ENCODE measurements at places on chromosomes 7 and 10.

DNA sequence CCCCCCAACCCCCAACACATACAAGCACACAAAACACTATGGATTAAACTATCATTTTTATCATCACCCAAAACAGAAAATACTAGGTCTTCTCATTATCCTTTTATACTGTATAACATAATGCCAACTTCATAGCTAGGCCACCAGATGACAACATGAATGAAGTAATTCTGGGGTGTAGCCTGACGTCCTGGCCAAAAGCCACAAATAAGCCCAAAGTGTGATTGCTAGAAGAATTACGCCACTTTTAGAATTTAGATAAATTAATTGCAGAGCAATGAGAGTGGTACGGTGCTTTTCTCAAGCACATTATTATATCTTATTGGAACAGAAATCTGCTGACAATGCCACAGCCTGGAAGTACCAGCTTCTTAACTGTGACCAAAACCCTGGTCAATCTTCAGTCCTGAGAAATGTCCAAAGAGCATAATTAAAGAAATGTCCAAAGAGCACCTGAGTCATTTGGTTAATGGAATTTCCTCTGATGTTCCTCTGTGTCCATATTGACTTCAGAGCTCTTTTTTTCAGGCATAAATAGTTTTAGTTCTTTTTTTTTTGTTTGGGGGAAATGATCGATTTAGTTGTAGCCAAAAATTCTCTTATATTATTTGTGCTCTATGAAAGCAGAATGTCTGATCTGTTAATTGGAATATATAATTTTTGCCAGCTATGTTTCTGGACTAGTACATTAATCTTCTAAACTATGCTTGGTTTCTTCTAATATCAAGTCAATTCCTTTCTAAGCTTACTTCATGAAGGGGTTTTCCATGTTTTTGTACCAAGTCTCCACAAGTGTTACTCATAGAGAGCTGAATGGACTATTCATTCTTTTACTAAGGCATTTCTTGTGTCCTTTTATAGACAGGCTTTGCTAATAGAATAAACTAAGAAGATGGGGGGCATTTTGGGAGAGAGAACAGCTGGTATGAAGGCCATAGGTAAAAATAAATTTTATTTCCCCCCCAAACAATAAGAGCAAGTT lies 233.4 kb upstream of the SLC26A5 start:
- peak; percentile 51 for DNase-seq

- no peak for DNase-seq
Observed at GRCh38 chr10:32979041-32979440, 21.0 kb upstream of the ITGB1 start.

- DNase-seq, result peak; percentile 10
Observed at GRCh38 chr7:29370531-29371314, 176.1 kb downstream of the CHN2 start.

GRCh38 chr10:14396411-14397048 lies 65.8 kb upstream of the FRMD4A start:
- DNase-seq, result peak; percentile 83

DNA sequence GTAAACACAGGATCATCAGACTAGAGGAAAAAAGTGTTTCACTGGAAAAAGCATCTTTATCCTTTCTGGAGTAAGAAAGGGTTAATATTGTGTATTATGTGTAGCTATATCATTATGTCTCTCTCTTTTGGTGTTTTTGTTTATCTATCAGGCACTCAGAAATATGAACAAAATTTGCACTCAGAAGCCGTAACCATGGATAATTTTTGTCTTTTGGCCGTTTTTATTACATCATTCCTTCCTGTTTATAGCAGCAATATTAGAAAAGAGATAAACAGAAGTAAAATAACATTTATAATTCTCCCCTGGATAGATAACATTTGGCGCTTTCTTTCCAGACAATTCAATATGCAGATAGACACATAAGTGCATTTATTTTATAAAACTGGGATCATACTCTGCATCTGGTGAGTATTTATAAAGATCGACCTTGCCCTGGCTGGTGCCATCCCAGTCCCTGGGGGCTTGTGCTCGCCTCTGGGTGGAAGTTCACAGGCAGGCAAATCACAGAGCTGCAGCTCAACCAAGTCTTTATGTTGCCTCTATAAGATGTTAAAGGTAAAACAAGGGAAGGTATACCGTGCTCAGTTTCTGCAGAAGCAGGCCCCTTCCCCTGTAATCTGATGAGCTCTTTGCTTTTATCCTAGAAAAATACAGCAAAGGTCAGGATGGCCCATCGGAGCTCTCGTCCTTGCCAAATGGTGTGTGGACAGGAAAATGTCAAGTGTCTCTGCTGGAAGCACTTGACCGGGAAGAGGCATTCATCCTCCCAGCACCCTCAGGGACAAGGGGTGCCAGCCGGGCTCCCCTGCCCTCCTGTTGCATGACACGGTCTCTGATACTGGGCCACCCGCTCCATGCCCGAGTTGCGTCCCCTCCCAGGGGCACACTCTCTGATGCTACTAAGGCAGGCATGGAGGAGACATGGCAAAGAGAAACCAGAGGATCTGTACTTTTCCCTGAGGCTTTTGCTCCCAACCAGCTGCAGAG lies 43.9 kb downstream of the PYROXD2 start:
- DNase-seq, result no peak

DNA sequence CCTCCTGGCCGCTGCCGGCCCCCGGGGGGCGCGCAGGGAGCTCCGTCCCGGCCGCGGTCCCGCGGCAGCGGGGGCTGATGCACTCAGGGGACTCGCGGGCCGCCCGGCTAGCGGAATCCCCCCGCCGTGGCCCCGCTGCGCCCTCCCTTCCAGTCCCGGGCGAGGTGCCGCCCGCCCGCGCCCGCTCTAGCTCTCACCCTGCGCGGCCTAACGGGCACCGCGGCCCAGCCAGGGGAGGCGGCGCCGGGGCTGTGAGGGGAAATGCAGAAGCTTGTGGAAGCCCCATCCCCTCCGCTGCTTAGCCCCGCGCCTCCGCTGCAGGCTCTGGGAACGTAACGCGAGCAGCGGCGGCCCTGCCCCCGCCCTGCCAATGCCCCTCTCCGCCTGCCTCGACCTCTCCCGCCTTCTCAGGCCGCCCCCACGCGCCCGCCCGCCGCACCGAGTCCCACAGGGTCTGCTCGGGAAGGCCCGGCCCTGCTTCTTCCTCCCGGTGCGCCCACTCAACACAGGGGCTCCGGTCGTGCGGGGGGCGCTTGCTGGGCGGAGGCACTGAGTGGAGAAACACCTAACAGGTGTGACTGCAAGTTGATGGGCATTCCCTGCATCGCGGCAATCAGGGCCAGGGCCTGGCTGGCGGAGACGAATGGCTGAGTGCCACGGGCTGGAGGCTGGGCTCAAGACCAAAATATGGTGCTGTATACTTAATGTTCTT lies 384 bp upstream of the TMEM229A start:
- no peak for DNase-seq

DNA sequence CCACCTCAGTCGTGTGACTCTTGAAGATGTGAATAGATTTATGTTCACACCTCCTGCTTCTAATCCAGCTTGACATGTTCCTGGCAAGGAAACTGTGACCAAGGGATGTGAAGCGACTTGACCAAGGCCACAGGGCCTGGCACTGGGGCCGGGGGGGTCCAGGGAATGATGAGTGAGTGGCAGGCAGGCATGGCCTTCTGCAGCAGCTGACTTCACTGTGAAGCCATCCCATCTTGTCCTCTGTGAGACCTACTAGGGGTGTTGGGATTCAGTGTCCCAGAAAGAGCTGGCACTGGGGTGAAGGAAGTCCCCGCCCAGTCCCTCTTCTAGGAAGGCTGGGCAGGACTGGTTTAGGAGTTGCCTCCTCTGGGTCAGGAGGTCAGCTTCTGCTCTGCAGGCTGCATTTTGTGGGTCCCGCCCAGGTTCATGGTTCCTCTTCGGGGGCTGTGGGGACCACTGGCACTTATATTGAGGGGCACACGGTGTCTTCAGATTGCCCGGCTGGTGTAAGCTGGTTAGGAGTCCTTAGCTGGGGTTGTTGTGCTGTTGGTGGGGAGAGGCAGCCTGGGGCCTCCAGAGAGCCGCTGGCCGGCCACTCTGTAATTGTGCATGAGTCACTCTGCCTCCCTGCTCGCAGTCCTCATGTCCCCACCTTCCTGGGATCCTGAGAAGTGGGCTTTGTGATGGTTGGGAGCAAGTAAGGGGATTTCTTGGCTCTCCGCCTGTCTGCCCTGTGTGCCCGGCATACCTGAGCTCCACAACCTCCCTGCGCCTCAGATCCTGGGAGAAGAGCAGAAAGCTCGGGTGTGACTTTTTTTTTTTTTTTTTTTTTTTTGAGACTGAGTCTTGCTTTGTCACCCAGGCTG lies 11.0 kb downstream of the ZMIZ1 start:
- DNase-seq, result no peak

DNA sequence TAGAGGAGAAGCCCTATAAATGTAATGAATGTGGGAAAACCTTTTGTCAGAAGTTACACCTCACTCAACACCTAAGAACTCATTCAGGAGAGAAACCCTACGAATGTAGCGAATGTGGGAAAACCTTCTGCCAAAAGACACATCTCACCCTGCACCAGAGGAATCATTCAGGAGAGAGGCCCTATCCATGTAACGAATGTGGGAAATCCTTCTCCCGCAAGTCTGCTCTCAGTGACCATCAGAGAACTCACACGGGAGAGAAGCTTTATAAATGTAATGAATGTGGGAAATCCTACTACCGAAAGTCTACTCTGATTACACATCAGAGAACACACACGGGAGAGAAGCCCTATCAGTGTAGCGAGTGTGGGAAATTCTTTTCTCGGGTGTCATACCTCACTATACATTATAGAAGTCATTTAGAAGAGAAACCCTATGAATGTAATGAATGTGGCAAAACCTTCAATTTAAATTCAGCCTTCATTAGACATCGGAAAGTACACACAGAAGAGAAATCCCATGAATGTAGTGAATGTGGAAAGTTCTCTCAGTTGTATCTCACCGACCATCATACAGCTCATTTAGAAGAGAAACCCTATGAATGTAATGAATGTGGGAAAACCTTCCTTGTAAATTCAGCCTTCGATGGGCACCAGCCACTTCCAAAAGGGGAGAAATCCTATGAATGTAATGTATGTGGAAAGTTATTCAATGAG lies 18.9 kb downstream of the RBAK start:
- DNase-seq, result no peak

DNA sequence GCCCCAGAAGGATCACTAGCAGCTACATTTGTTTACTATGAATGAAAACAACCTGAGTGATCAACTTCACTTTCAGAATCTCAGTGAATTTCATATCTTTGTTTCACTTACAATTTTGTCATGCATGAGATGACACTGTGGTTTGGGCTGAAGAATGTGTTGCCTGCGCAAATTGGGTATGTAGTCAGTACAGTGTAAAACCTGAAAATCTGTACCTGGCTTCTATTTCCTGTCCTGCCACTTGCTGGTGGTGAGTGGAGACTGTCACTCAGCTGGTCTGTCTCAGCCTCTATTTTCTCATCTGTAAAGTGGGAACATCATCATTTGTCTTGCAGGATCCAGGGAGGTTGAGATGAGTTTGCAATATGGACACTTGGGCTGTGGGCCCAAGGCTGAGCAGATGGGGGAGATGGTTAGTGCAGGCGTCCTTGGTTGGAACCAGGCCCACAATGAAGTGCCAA lies 118.0 kb downstream of the WDFY4 start:
- no peak for DNase-seq

DNA sequence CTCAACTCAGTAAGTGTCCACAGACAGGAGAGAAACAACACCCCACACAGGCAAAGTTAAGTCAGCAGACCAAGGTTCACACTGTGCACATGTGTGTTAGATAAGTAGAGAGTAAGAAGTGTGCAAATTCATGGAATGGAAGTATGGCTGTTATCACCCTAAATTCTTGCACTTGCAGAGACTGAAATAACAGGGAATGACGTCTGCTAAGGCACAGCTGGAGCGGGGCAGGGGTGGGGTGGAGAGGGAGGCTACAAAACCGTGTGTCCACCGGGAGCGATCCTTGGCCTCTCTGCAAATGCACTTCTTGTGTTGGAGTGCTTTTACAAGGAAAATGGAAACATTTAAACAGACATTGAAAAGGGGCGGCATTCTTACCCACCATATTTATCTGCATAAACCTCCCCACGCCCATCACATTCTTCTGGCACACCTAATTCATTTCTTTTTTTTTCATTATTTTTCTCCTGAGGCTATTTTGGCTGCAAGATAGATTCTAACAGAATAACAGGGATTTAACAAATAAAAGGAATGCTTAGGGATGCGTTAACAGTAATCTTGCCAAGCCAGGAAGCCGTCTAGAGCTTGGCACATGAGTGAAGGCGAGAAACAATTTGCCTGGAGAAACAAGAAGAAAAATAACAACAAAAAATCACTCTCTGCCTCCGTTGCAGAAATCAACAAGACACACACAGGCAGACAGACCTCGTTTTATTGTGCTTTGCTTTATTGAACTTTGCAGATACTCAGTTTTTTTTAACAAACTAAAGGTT lies 30.1 kb downstream of the TNS3 start:
- no peak for DNase-seq

GRCh38 chr7:49852619-49853462 lies 79.4 kb downstream of the VWC2 start:
- DNase-seq, result peak; percentile 61

GRCh38 chr10:132654121-132654571 lies 116.6 kb downstream of the INPP5A start:
- no peak for DNase-seq

DNA sequence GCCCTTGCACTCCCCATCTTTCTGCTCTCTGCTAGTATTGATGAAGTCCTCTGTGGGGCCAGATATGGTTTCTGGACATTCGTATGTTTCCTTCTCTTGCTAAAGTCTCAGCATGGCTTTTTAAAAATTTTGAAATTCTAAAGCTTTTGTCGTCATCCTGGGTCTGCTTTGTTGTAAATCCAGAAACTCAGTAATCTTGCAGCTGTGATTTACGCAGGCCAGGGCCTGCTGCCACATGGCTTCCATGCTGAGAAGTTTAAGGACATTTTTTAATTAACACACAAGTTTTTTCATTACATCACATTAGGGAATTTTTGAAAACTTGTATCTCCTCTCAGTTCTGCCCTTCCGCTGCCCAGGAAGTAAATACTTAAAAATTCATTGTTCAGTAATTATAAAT lies 686.1 kb upstream of the IGFBP3 start:
- no peak for DNase-seq
